ENCODE measurements at places on chromosomes 4 and X.

GRCh38 chr4:36317721-36318120 is 36.3 kb downstream of the DTHD1 start:
- no peak for DNase-seq

DNA sequence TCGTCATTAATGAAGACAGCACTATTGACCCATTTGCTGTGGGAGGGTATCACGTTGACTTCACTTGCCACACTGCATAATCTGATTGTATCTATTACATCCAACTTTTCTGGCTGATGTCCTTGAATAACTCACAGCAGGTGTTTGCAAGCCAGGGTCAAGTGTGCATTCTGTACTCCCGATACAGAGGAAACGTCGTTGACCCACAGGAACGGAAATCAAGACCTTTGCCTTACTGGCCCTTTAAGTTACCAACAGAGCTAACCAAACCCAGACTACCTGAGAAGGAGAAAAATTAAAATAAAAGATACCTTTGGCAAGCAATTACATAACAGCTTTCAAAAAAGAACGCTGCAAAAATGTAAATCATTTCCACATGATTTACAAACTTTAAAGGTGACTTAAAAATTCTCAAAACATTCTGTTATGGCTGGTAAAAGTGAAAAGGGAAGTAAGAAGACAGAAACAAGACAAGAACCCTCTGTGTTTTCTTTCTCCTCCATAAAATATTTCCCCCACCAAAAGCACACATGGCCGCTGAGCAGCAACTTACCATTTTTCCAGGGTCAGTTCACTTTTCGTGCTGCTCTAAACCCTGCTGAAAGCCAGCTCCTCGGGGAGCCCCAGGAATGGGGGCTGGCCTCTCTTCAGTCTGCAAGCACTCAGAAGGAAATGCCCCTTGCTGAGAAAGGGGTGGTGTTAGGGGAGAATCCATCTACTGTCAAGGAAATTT is 6.5 kb upstream of the SHISA3 start:
- no peak for DNase-seq

DNA sequence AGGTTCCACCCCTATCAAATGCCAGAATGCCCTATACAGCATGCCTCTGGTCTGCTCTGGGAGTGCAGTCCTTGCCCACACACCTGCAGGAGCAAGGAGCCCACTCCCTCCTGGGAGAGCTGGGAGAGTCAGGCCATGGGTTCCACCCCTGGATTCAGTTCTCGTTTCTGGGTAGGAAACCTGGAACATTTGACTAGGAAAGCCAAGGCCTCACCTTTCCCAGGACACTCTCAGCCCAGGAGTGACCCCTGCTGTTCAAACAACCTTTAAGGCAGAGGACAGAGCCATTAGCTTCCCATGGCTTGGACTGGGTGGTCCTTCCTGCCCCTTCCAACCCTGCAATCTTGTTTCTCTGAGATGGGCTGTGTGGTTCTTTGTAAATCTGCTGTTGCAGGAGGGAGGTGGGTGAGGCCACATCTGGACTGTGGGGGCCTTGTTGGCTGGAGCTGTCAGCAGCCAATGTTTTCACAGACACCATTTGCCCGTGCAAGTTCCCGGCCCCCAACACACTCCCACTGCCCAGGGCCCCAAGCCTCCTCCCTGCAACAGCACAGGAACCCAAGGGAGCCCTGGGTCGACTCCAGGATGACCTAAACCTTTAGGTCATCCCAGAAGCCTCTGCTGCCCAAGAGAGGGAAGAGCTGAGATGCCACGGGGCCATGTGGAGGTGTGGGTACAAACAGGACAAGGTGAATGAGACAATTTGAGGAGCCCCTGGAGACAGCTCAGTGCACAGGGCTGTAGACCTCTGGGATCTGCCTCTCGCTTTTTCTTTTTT is 104.4 kb downstream of the PJA1 start:
- DNase-seq: peak; percentile 33

GRCh38 chrX:43676971-43677572 is 21.0 kb downstream of the MAOA start:
- peak; percentile 18 for DNase-seq

GRCh38 chrX:119158226-119158625 is 30.6 kb upstream of the KIAA1210 start:
- DNase-seq: no peak

GRCh38 chrX:15301924-15302323 is 13.5 kb downstream of the ASB11 start:
- no peak for DNase-seq

GRCh38 chr4:173482330-173482931 is 47.6 kb downstream of the HAND2 start:
- no peak for DNase-seq

GRCh38 chrX:111259559-111259958 is 10.7 kb downstream of the CAPN6 start:
- DNase-seq: no peak

DNA sequence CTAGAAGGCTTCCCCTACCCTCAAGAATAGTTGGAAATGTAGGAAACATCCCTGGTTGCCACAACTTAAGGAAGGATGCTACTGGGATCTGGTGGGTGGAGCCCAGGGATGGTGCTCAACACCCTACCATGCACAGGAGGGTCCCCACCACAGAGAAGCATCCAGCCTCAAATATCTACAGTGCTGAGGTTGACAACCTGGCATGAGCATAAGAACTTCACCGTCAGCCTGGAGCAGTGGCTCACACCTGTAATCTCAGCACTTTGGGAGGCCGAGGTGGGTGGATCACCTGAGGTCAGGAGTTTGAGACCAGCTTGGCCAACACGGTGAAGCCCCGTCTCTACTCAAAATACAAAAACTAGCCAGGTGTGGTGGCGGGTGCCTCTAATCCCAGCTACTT is 24.0 kb upstream of the ASMTL start:
- DNase-seq: no peak

DNA sequence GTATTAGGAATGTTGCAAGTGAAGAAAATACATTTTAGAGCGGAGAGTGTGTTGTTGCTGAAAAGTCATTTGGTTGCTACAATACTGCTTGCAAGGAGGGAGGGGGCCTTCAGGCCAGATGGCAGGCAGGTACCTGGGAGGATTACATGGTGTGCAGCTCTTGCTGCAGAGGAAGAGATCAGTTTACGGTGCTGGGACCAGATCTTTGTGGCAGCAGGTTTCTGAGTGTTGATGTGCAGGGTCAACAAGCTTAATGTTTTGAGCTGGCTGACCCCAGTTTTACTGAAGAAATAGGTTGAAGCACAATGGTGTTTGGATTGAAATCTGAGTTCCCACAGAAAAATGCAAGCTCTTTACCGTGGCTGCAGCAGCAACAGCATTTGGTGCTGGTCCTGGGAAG is 96.4 kb upstream of the DDIT4L start:
- DNase-seq: peak; percentile 34
